ENCODE measurements at places on chromosomes 7 and 10.
A peak's percentile ranks its signal among the peaks of the same experiment; 100 is the strongest.

DNA sequence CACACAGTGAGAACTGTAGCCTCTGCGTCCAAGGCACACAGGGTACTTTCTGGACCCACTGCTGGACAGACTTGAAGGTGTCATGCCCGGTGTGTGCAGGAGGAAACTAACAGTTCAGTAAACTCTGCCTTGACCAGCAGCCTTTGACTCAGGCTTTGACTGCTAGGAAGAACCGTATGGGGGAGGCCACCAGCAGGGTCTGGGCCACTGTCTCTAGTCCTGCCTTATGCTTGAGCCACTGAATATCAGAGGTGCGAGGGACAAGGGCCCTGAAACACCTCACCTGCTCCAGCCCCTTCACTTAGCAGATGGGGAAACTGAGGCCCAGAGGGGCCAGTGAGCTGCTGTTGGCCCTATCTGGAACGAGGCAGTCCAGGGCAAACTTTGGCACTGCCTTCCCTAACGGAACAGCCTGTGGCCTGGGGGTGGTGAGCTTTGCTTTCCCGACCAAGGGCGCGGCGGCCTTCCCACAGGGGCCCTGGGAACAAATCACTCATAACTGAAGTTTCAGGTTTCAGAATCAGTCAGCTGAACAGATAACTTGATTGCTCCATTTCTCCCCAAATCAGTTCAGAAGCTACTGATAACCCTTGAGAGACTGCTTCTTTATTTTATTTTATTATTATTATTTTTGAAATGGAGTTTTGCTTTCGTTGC lies 130.0 kb downstream of the FAM53B start:
- DNase-seq = no peak

DNA sequence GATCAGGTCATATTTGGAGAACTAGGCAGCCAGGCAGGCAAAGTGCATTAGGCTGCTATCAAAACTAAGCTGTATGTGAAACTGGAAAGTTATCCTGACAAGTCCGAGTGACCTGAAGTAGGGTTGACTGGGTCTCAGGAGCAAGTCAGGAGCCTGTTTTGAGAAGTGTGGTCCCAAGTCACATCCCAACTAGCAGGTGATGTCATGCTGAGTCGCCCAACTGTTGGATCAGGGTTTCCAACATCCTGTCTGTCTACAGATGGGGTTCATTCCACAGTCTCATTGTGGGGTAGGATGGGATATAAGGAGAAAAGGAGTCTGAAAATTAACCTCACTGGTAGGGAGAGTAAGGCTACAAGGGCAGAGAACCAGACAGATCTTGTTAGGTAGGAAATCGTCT lies 27.0 kb downstream of the SLC26A4 start:
- DNase-seq = peak; percentile 50

GRCh38 chr10:119562097-119562496 lies 19.6 kb upstream of the RGS10 start:
- no peak for DNase-seq

DNA sequence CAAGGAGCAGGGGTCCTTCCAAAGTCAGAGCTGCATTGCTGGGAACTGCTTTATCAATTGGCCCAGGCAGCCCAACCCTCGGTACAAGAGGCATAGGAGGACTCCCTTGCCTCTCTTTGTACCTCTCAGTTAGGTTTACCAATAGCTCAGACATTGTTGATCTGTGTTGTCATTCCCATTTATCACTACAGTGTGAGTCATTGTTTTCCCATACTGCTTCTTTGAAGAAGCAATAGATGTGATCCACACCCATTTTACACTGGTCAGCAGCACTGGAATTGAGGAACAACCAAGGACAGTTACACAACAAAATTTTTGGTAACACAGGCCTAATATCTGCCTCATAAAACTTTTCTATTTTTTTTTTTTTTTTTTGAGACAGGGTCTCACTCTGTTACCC lies 307.2 kb downstream of the SNX13 start:
- peak; percentile 86 for DNase-seq

GRCh38 chr10:102309916-102310315 lies 64.6 kb downstream of the GBF1 start:
- no peak for DNase-seq

GRCh38 chr10:83612746-83613145 lies 526.6 kb upstream of the GHITM start:
- no peak for DNase-seq

DNA sequence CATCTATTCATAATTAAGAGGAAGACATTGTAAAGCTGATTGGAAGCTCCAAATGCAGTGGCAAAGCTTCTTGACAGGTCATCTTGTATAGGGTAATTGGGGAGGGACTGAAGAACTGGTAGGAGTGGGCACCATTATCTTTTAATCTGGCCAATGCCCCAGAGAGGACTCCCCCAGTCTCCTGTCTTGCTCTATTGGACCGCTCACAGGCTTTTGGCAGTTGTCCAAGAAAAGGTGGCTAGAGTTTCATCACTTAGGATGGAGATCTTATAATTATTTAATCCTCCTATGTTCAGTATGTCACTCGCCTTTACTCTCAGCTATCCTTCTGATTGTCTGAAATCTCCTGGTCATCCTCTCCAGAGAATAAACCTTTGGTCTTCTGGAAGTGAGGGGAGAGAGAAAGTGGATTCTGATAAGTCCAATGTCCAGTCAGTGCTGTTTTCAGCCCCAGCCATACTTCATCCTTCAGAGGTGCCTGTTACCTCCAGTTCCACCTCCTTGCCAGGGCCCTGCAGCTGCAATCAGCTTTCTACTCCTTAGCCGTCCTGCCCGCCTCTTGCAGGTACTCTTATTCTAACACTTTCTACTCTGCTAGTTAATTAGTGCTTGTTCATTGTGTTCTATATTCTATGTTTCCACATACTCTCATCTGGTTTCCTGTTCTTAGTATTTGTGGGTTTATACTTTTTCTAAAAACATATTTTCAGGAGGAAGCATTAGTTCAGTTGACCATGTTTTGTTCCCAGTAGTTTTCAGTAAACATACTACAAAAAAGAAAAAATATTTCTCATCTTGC lies 241.6 kb downstream of the NSUN6 start:
- peak; percentile 20 for DNase-seq

GRCh38 chr7:138538518-138538917 lies 78.5 kb downstream of the TRIM24 start:
- peak; percentile 13 for DNase-seq

- no peak for DNase-seq
Measured at GRCh38 chr10:26448292-26448691, 10.2 kb downstream of the APBB1IP start.

- DNase-seq = peak; percentile 35
Measured at GRCh38 chr7:30285067-30285535, 704 bp downstream of the ZNRF2 start.

DNA sequence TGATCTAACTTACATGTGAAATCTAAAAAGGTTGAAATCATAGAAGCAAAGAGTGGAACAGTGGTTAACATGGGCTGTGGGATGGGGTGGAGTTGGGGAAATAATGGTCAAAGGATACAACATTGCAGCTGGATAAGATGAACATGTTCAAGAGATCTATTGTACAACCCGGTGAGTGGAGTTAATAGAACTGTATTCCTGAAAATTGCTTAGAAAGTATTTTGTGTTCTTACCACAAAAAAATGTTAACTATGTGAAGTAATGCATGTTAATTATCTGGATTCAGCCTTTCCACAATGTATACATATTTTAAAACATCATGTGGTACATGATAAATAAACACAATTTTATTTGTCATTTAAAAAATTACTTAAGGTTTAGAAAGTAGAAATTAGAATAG lies 271.0 kb upstream of the LRRTM3 start:
- no peak for DNase-seq

GRCh38 chr10:117425974-117426566 lies 50.8 kb upstream of the PDZD8 start:
- no peak for DNase-seq

GRCh38 chr7:29156907-29157452 lies 10.6 kb upstream of the CPVL start:
- no peak for DNase-seq

DNA sequence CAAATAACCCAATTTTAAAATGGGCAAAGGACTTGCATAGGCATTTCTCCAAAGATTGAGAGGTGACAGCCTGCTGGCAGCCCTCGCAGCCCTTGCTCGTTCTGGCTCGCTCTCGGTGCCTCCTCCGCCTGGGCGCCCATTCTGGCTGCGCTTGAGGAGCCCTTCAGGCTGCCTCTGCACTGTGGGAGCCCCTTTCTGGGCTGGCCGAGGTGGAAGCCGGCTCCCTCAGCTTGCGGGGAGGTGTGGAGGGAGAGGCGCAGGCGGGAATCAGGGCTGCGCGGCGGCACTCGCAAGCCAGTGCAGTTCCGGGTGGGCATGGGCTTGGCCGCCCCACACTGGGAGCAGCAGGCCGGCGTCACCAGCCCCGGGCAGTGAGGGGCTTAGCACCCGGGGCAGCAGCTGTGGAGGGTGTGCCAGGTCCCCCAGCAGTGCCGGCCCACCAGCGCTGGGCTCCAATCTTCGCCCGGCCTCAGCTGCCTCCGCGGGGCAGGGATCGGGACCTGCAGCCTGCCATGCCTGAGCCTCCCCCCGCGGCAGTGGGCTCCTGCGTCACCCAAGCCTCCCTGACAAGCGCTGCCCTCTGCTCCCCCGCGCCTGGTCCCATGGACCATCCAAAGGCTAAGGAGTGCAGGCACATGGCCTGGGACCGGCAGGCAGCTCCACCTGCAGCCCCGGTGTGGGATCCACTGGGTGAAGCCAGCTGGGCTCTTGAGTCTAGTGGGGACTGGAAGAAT lies 54.0 kb upstream of the GALNT17 start:
- no peak for DNase-seq

GRCh38 chr10:59985639-59986038 lies 79.3 kb upstream of the CCDC6 start:
- DNase-seq = no peak

DNA sequence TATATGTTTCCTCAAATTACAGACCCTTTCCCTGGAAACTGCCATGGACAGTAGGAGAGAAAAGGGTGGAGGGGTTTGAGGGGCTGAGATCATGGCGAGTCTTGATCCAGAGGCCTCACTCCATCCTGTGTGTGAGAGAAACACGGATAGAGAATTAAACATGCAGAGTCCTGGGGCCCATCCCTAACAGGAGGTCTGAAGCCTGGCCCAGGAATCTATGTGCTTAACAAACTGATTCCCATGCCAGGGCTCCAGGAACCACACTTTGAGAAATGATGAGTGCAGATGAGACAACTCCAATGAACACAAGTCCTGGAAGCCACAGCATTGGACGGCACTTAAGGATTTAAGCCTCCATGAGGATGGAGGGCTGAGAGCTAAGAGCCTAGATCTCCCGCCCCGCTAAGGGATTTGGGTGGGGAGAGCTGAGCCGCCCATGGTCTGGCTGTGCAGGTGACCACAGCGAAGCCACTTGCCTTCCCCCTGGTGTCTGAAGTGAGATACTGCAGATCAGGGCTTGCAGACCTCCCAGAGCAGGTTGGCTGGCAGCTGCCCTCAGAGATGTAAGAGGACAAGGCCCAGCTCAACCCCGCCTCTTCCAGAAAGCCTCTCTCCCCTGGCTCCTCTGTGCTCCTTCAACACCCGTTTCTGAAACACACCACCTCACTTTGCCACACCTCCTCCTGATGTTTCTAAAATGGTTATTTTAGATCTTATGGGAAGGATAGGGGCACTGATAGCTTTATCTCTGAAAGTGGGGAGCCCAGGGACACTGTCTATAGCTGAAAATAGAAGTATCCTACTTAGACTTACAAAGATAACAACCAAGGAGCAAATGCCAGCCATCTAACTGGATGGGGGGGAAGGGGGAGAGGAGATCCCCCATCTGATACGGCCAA lies 24.8 kb upstream of the EIF5AL1 start:
- peak; percentile 68 for DNase-seq

- no peak for DNase-seq
Measured at GRCh38 chr7:139646566-139646965, 123.1 kb downstream of the CLEC2L start.

GRCh38 chr7:28104041-28104541 lies 76.5 kb downstream of the JAZF1 start:
- DNase-seq = peak; percentile 25

DNA sequence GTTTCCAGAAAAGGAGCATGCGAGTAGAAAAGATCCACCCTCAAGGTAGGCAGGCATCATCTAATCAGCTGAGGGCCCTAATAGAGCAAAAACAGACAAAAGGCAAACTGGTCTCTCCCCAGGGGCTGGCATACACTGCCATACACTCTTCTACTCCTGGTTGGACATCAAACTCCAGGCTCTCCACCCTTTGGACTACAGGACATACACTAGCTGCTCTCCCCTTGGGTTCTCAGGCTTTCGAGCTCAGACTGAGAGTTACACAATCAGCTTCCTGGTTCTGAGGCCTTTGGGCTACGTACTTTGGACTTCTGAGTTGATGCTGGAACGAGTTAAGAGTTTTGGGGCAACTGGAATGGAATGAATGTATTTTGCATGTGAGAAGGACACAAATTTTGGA lies 50.9 kb upstream of the TM9SF3 start:
- no peak for DNase-seq

DNA sequence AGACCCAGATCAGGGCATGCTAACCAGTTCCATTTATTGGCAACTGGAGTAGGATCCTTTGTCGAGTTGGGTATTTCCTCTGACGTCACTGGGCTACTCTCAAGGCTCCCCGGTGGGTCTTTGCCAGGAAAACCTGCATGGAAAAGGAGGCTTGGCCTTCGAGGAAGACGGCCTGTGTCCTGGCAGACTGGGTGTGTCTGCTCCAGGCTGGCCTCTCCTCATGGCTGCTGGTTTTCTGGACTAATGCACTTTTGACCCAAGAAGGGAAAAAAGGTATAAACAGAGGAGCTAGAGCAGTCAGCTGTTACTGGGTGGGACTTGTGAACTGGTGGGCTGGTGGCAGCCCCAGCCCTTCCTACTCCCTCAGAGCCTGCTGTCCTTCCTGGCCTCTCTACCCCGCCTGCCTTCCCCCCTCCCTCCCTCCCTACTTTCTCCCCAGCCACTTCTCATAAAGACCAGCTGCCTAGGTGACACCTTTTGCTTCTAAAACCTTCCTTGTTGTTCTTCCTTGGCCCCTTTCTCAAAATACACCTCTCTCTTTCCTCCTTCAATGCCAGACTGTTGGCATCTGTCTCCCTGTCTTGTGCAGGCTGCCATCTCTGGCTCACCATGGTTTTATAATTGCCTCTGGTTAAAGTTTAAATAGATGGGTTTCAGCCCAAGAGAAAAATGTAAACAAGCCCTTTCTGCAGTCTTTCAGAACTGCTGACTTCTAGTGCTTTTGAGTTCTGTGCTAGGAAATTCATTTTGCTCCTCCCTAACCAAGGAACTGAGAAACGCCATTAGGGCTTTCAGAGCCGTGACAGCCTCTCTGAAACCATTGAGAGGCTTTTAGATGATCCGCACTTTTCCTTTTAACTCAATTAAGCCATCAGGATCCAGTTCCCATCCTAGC lies 101.8 kb upstream of the MKLN1 start:
- peak; percentile 84 for DNase-seq

GRCh38 chr10:31803606-31804351 lies 124.9 kb downstream of the ARHGAP12 start:
- DNase-seq = no peak

GRCh38 chr10:109173937-109174336 lies 749.4 kb downstream of the XPNPEP1 start:
- no peak for DNase-seq

GRCh38 chr7:137943132-137943551 lies 58.7 kb downstream of the CREB3L2 start:
- no peak for DNase-seq
